ENCODE measurements at places on chromosomes 12 and 14.

DNA sequence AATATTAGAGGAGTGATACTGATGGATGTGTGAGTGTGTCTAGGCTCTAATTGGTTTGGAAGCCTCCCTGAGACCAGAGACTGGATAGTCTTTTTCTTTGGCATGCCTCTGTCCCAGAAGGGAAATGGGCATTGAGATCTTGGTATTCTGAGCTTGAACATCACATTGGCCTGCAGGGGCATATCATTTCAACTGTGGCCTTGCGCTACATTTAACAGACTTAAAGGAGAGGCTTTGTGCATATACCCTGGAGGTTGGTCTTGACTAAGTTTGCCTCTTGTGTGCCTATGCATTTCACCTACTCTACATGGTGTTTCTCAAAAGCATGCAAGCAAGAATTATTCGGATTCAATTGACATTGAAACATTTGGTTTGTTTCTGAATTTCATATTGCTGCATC is 185.4 kb downstream of the TMTC2 start:
- DNase-seq = no peak

DNA sequence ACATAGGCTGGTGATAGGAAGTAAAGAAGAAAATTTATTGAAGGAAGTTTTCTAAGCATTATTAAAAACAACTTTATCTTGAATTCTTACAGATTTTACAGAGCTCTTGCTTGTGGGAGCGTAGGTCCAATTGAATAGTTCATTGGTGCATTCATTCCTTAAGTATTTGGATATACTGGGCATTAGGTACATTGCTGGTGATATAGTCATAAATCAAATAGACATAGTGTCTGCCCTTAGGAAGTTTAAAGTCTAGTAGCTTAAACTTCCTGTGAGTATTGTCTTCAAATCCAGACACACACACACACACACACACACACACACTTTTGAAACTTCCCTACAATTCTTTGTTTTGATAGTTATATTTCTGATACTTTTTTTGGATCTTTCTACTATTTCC is 226.7 kb downstream of the FUT8 start:
- no peak for DNase-seq

GRCh38 chr14:66378712-66379505 is 107.3 kb upstream of the CCDC196 start:
- no peak for DNase-seq

GRCh38 chr12:121009741-121010140 is 6.5 kb downstream of the C12orf43 start:
- DNase-seq = no peak

GRCh38 chr12:113424915-113425823 is 3.0 kb downstream of the SDSL start:
- no peak for DNase-seq

GRCh38 chr14:96956464-96957239 is 159.5 kb downstream of the VRK1 start:
- no peak for DNase-seq

GRCh38 chr14:103280278-103280928 is 53.6 kb upstream of the EIF5 start:
- DNase-seq = no peak

DNA sequence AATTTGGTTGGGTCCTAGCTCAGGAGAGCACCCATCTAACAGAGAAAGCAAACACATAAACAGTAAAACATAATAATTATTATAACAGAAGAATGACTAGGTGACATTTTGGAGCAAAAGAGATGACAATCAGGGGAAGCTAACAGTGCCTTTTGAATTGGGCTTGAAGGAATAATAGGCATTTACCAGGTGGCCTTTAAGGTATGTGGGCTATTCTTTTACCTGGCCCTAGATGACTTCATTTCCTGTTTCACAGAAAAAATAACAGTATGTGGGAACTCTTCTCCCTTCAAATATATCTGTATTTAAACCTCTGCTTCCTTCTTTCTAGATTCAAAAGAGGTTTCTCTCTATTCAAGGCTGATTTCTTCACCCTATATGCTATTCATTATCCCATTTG is 3.8 kb downstream of the IRAK4 start:
- no peak for DNase-seq

DNA sequence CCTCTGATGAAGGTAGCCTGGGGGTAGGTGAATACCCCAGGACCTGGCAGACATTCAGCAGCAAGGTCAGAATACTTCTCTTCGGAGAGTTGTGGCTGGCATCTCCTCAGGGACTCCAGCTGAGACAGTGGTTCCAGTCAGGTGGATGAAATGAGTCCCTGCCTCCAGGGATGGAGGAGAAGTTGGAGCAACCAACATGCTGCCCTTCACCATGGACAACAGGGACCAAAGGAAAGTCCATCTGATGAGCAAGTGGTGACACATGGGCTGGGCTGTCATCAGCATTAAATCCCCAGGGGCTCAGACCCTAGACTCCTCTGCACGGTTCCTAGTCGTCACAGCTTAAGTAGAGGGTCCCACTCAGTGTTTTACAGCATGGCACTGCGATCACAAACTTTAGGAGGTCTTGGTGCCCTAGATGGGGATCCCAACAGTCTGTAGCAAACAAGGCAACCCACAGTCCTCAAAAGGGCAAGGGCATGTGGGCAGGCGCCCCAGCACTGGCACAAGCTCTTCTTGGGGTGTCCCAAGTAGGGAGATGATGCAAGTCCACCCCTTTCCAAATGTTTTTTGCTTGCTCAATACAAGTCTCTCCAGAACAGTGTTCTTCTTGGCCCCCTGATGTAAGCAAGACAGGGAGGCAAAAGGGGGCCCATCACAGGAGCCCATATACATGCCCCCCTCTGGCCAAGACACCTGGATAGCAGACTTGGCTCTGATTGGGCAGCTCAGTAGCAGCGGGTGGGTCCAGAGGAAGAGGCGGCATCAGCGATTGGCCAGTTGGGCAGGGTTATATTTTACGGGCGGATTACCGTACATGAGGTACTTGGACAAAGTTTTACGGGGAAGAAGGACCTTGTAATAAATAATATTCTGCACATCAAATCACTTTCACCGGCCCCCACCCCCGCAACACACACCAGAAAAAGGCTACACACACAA is 10.8 kb upstream of the CDH24 start:
- DNase-seq = no peak

DNA sequence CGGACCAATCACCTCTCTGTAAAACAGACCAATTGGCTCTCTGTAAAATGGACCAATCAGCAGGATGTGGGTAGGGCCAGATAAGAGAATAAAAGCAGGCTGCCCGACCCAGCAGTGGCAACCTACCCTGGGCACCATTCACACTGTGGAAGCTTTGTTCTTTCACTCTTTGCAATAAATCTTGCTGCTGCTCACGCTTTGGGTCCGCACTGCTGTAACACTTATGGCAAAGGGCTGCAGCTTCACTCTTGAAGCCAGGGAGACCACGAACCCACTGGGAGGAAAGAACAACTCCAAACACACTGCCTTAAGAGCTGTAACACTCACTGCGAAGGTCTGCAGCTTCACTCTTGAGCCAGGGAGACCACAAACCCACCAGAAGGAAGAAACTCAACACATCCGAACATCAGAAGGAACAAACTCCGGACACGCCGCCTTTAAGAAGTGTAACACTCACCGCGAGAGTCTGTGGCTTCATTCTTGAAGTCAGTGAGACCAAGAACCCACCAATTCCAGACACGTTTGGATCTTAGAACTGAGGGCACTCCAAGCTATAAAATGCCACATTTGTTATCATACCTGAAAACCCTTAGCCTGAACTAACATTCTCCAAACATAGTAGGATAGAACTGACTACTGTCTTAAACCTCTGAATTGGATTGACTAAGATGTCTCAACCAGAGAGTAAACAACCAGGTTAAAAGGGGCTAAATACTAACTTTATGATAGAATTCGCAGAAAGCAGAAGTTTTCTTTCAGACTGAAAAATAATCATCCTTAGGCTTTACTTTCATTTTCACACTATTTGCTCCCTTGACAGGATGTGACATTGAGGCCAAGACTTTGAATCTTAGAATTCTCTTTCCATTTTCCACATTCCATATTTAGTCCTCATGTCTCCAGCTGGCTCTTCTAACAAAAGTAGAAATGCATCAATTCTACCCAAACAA is 33.6 kb downstream of the CDKL1 start:
- no peak for DNase-seq

DNA sequence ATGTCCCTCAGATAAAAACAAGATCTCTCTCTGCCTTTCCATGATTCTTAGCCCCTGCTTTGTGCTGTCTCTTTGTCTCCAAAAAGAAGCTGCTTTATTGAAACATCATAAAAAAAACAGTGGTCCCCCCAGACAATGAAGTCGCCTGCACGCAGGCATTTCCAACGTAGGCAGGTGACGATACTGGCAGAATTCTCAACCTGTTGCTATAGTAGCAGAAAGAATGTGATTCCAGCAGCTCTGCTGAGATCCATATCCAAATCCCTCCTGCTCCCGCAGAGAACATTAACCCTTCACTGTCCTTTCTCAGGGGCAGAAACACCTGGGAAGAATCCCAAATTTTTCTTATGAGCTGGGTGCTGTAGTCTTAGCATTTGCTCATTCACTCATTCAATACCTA is 84.8 kb downstream of the STON2 start:
- no peak for DNase-seq

DNA sequence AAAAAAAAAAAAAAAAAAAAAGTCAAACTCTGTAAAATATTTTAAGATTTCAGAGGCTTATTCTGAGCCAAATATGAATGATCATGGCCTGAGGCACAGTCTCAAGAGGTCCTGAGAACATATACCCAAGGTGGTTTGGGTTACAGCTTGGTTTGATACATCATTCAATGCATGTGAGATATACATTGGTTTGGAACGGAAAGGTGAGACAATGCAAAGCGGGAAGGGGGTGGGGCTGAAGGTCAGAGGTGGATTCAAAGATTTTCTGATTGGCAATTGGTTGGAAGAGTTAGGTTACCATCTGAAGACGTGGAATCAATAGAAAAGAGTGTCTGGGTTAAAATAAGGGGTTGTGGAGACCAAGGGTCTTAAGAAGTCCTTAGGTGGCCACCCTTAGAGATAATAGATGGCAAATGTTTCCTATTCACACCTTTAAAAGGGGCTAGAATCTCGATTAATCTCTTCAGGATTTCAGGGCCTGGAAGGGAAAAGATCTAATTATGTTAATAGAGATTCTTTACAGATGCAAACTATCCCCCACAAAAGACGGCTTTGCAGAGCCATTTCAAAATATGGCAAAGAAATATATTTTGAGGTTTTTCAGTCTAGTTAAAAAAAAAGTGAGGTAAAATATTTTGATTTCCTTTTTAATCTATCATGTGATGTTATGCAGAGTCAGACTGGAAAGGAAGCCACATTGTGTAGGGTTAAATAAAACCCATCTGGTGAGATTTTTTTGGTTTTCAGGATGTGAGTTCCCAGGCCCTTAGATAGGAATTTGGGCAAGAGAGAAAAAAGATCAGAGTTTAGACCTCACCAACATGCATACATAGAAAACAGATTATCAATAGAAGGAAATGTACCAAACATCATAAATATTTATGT is 173.8 kb upstream of the CNOT2 start:
- DNase-seq = no peak

- no peak for DNase-seq
Observed at GRCh38 chr14:104119488-104120251, 18.7 kb upstream of the KIF26A start.

DNA sequence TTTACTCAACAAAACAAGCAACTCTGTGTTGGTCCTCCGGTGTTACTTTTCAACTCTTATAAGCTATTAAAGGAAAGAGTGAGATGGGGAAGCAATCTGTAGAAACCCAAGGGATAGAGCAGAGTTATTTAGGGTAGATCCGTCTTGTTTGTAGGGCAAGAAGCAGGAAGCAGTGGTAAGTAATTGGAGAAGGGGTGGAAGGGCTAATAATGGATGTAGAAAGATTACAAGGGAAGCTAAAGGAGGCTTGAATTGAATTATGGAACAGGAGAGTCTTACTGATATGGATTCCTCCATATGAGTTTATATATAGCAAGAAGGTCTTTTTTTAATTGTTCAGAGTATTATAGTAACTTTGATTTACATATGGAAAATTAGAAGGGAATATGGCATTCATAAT is 72.7 kb downstream of the MNAT1 start:
- no peak for DNase-seq

DNA sequence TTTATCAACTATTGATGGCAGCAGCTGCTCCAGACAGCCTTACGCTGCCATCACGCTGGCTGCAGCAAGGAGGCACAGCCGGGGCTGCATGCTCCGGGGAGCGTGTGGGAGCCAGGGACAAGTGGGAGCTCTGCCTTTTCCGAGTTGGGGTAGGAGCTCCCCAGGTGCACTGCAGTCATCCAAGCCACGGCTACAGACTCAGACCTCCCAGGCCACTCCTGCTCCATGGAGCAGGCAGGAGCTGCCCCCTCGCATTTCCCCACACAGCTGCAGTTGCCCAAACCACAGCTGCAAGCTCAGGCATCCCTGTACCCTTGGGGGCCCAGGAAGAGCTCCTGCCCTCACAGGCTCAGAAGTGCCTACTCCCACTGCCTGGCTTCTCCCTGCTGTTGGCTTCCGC is 184.7 kb downstream of the CPNE8 start:
- no peak for DNase-seq

- DNase-seq = no peak
Observed at GRCh38 chr12:52434760-52435530, 774 bp upstream of the KRT75 start.

- no peak for DNase-seq
Observed at GRCh38 chr12:109310247-109311125, 1.4 kb upstream of the FOXN4 start.

DNA sequence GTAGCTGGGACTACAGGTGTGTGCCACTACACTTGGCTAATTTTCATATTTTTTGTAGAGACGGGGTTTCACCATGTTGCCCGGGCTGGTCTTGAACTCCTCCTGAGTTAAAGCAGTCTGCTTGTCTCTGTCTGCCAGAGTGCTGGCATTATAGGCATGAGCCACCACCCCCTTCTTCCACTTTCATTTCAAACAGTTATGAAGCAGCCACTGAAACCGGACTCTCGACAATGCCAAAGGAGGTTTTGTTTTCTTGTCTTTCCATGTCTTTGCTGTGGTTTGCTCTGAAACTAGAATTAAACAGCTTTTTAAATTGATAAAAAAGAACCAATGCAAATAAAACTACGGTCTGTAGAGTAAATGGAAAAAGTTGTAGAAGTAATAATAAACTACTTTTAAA is 30.4 kb downstream of the RAP1B start:
- no peak for DNase-seq

DNA sequence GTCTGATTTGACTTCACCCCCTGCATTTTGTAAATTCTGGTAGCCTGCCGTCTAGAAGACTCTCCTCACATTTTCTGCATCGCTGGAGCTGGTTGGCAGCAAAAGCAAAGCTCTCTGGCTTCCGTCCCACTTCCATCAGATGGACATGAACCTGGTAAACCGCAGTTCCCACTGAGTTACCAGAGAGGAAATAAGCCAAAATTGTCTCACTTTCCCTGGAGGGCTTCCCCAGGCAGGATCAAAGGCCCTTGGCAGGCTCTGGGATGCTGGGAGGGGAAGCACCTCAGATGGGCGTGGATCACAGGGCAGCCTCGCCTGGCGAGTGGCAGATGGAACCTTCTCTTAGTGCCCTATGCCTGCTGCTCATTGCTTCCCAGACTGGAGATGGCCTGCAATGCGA is 243.5 kb downstream of the TMEM132C start:
- DNase-seq = no peak

GRCh38 chr12:27896419-27896990 is 76.0 kb downstream of the PTHLH start:
- no peak for DNase-seq
